IPS-NIHi11 (cell line): ENCODE measurements at places on chromosomes 1 and 21.
A peak's percentile ranks its signal among the peaks of the same experiment; 100 is the strongest.

DNA sequence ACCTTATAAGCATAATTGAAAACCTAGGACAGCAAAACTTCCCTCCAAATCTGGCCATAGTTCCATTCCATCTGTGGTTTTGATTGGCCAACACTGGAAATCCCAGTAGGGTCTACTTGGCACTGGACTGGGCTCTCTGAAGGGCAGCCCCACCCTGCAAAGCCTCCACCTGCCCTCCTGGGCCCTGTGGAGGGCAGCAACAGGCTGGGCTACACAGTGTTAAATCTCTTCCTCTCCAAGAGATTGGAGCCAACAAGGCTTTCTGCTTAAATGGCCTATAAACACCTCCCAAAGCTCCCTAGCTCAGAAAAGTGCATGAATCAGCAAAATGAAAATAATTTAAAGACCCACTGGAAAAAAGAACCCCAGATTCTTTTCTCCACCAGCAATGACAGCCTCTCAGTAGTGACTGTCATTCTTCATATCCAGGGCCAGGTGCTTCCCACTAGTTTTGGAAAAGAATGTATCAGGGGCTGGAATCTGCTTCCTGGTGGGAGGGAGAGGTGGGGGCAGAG is 58.5 kb downstream of the BEND5 start:
- DNase-seq, result no peak

GRCh38 chr21:25790122-25790877 is 55.5 kb downstream of the GABPA start:
- DNase-seq, result peak; percentile 42

DNA sequence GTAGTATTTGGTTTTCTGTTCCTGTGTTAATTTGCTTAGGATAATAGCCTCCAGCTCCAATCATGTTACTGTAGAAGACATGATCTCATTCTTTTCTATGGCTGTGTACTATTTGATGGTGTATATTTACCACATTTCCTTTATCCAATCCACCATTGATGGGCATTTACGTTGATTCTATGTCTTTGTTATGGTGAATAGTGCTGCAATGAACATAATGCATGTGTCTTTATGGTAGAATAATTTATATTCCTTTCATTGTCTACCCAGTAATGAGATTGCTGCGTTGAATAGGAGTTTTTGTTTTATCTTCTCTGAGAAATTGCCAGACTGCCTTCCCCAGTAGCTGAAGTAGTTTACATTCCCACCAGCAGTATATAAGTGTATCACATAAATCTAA is 538.8 kb downstream of the LRRIQ3 start:
- no peak for DNase-seq

DNA sequence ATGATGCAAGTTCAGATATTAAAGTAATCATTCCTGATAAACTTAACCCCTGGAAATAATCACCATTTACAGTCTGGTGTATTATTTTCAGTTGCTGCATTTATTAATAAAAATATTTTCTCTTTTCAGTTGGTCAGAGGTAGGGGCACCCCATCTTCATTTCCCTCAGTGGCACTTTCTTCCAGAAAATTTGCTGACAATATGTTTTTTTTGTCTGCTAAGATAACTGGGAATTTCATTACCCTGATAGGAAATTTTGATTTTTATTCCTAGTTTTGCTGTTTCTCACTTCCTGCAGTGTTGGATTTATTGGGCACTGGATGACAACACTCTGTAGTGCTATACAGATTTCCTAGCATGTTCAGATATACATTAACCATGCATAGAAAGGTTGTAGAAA is 33.1 kb upstream of the APOBEC4 start:
- no peak for DNase-seq

DNA sequence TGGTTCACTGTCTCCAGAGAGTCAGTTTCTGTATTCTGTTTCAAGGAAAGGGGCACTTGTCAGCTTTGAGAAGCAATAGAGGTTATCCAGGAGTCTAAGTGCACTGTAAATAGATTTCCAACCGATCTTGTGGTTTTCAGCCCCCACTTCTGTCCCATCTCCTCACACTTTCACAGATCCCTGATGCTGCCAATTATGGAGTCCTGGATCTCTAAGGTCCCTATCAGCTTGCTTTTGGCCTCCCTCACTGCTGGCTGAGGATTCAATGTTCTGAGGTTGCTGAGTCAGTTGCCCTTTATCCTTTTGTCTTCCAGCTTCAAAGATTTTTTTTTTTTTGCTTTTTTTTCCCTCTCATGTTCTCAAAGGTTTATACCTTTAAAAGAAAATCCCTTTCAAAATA is 98.4 kb downstream of the DIRAS3 start:
- DNase-seq, result no peak

DNA sequence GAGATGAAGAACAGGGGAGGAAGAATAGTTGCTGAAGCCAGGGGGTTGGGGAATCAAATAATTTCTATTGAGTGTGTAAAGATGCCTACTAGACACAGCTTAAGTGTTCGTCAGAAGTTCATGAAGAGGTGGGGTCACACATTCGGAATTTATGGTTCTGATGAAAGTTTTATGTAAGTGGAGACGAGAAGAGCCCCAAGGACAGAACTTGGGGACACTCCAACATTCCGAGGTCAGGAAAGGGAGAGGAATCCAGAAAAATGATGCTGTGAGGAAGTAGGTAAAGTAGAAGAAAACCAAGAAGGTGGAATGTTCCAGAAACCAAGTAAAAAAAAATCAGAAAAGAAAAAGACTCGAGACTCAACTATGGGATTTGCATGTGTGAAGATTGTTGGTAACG is 272.5 kb downstream of the SIPA1L2 start:
- no peak for DNase-seq

DNA sequence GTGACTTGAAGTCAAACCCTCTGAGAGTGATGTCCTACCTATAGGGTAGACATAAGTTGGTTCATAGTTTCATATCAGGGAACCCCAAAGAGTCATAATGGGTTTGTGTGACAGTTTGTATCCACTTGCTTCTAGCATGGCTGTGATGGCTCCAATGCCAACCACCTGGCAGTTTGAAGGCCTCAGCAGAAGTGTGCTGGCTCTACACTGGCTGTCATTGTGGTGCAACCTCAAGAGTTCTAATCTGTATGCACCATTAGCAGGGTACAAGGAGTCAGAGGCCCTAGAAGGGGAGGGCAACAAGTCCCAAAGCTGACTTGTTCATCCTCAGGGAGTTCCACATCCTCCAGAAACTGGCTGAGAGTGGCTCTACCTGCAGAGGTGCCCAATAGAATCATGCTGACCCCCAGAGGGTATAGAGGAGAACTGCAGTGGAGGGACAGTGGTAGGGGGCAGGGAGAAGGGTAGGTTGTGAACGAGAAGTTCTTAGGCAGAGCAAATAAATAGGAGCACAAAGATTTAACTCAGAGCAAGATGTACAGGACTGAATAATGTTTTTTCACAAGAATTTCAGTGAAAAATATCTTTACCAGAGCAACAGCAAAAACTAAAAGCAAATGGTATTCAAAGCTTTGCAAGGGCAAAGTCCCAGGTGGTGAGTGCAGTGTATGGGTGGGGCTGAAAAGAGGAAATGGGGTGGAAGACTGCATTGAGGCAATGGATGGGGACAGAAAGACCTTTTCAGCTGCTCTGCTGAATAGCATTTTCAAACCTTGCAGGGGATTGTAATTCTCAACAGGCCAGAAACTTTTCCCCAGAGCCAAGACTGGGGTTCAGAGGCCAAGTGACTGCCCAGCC is 3.2 kb downstream of the FCRL2 start:
- DNase-seq, result peak; percentile 68

GRCh38 chr1:192860478-192861185 is 51.8 kb downstream of the RGS2 start:
- no peak for DNase-seq

- no peak for DNase-seq
Measured at GRCh38 chr1:234536741-234537140, 57.8 kb upstream of the TARBP1 start.

GRCh38 chr1:230061801-230062200 is 5.2 kb upstream of the GALNT2 start:
- no peak for DNase-seq
